D721Med (cell line): ENCODE measurements at places on chromosomes 7 and 10.

DNA sequence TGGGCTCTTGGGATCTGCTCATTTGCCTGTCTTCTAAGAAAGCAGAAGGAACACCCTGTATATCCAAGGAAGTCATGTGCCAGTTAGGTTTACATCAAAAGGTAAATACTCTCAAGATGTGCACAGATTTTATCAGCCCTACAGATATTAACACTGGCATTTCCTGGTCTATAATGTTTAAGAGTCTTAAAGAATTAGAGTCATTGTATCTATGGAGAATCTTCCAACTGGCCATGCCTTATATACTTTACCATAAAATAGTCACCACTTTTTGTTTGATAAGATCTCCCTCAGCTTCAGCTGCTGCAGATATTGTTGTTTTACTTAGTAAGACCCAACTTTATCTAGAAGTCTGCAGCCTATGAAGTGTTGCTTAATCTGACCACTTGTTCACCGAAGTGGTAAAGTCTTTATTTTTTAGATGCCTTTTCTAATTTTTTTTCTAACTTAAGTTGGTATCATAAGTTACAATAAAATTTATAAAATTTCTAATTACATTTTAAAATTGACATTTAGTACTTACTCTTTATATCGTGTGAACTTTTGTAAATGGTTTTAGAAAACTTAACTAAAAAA lies 58.5 kb downstream of the CPED1 start:
- no peak for DNase-seq

DNA sequence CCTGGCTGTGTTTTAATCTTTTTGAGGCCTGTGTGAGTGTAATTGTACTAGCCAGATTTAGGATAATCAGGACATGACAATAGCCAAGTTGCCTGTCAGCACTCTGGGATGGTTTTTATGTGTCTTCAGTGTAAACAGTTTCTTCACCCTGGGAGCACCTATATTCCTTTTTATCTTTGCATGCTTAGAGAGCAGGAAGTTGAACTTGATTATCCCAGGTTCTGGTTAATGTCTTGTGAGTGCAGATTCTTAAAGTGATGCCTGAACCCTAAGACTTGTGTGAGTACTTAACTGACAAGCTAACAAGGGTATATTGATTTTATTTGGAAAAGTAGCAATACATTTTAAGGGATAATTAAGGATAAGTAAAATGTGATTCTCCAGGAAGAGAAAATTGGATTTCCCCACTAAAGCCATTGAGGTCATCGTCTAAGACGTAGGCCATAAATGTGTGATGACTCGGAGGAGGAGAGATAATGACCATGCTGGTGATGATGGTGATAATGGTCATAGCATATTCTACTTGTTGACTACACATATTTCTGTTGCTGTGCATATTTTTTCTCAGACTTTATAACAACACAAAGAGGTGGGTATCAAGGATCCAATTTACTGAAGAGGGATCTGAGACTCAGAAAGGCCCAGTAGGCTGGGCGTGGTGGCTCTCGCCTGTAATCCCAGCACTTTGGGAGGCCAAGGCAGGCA lies 234.7 kb downstream of the CAMK1D start:
- DNase-seq, result no peak

- DNase-seq, result no peak
Measured at GRCh38 chr7:116528008-116528789, 3.4 kb downstream of the CAV1 start.

DNA sequence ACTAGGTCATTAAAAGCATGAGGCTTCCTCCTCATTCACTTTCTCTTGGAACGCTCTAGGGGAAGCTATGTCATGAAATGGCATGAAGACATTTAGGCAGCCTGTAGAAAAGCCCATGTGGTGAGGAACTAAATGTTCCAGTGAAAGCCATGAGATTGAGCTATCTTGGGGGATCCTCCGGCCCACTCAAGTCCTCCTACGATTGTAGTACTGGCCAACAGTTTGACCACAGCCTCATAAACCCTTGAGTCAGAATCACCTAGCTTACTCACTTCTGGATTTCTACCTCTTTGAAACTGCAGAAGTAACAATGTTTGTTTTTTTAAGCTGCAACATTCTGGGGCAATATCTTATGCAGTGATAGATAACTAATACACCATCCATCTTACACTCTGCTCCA lies 605.1 kb downstream of the SORCS1 start:
- no peak for DNase-seq

GRCh38 chr7:122306320-122307227 lies 2.0 kb upstream of the FEZF1 start:
- no peak for DNase-seq

GRCh38 chr7:135175931-135176330 lies 5.4 kb upstream of the CYREN start:
- no peak for DNase-seq
